ENCODE measurements at places on chromosomes 2 and 18.

GRCh38 chr2:23400703-23401102 lies 15.7 kb downstream of the KLHL29 start:
- no peak overlapping the region for H3K27ac ChIP-seq
- H3K4me1 ChIP-seq: peaks cover 2% of the 10 kb centered on the region
- no peak overlapping the region for H3K4me3 ChIP-seq

DNA sequence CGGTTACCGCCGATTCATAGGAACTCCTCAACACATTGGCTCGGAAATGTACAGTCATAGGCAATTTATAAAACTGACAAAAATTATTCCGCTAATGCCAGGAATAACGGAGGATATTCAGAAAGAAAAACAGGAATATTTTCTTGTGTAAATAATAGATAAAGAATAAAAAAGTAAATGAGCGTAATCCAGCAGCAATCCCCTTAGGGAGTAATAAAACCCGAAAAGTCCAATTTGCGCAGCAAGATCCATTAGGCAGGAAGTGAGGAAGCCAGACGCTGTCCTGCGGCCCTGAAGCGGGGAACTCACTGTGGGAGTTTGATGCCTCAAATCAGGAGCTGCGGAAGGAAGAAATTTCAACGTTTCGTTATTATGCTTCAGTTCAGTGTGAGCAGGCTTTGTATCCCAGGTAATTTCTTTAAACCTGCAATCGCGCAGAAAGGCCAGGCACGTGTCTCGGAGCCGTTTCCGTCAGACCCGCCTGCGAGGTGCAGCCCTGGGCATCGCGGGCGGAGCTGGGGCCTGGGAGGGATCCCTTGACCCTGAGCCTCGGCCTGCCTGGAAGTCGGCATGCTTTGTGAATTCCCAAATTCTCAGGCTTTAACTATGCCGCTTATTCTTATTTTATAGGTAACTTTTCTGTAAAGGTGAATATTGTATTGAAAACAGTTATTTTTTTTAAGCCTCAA lies 180.9 kb upstream of the ALKAL2 start:
- H3K4me1 ChIP-seq: peaks cover 5% of the 10 kb centered on the region
- H3K27me3 ChIP-seq: peaks cover 62% of the 10 kb centered on the region
- H3K27ac ChIP-seq: no peak overlapping the region
- DNase-seq: no peak

GRCh38 chr18:48310353-48310752 lies 98.8 kb downstream of the ZBTB7C start:
- H3K27me3 ChIP-seq: peaks cover 50% of the 10 kb centered on the region
- H3K4me1 ChIP-seq: no peaks in the 10 kb centered on the region
- H3K4me3 ChIP-seq: no peak overlapping the region
- H3K36me3 ChIP-seq: no peaks in the 10 kb centered on the region

- no peaks in the 10 kb centered on the region for H3K36me3 ChIP-seq
- no peak overlapping the region for H3K27ac ChIP-seq
- DNase-seq: no peak
- peaks cover 26% of the 10 kb centered on the region for H3K4me1 ChIP-seq
These were observed 89.1 kb downstream of the ALPK2 start for GRCh38 chr18:58539659-58540380.

DNA sequence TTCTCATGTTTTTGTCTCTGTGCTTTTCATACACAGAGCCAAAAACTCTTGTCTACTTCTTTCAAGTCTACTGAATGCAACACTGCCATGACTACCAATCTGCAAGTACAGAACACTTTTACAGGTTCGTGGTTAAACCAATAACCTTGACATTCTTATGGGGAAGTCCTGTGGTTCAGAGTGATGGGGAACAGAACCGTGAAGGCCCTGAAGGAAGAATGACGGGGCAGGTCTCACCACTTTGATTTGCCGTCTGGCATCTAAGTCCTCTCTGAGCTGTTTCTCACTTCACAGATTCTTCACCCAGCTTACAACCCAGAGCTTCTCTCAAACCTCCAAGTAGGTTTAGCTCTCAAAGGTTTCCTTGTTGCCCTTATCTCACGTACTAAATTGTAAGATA lies 117.5 kb upstream of the SNTG2 start:
- H3K27ac ChIP-seq: no peak overlapping the region
- peaks cover 3% of the 10 kb centered on the region for H3K4me1 ChIP-seq
- H3K36me3 ChIP-seq: no peaks in the 10 kb centered on the region
- no peak overlapping the region for H3K4me3 ChIP-seq
- DNase-seq: no peak

DNA sequence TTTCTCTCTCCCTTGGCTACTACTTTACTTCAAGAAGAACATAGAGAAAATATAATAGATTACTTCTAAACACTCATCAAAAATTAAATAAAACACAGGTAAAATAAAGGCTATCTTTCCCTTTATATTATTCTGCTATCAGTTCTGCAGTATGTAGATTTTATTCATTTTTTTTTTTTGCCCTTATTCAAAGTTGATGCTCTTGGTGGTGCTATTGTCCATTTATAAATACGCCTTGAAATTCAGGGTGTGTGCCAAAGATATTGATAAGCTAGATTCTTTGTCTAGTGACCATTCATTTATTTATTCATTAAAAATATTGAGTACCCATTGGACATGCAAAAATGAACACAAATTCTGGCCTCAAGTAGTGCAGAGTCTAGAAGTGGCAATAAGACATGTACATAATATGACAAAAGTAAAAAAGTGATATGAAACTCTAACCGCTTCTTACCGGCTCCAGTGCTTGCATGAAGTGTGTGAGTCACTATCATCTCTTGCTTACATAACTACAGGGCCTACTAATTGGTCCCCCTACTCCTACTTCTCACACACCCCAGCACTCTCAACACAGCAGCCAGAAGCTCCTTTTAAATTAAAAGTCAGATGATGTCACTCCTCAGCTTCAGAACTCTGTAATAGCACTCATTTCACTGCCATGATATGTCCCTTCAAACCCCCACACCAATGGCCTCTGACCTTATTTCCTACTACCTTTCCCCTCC lies 208.3 kb upstream of the FANCL start:
- H3K27ac ChIP-seq: no peak overlapping the region
- H3K36me3 ChIP-seq: peaks cover 3% of the 10 kb centered on the region
- H3K27me3 ChIP-seq: peaks cover 30% of the 10 kb centered on the region
- no peak overlapping the region for H3K4me3 ChIP-seq

GRCh38 chr18:79608069-79608468 lies 71.5 kb upstream of the CTDP1 start:
- no peaks in the 10 kb centered on the region for H3K36me3 ChIP-seq
- no peak overlapping the region for H3K4me3 ChIP-seq

DNA sequence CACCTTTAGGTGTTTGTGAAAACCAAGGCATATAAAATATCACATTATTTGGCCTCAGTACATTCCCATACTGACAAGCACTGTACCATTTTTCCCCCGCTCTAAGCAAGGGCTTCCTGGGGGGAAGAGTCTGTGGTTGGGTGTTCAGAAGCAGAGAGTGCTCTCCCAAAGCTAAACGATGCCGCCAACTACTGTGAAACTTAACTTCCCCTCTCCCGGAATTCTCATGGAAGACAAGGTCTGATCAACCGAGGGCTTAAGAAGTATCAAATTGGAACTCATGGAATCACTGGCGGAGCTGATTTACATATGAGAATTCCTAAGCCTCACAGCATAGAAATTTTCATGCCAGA lies 433 bp upstream of the MFF start:
- H3K27me3 ChIP-seq: no peaks in the 10 kb centered on the region
- H3K36me3 ChIP-seq: no peaks in the 10 kb centered on the region
- peak overlapping the region; percentile 91 for H3K27ac ChIP-seq
- peaks cover 18% of the 10 kb centered on the region for H3K4me1 ChIP-seq
- DNase-seq: no peak
- H3K4me3 ChIP-seq: peak overlapping the region; percentile 96

DNA sequence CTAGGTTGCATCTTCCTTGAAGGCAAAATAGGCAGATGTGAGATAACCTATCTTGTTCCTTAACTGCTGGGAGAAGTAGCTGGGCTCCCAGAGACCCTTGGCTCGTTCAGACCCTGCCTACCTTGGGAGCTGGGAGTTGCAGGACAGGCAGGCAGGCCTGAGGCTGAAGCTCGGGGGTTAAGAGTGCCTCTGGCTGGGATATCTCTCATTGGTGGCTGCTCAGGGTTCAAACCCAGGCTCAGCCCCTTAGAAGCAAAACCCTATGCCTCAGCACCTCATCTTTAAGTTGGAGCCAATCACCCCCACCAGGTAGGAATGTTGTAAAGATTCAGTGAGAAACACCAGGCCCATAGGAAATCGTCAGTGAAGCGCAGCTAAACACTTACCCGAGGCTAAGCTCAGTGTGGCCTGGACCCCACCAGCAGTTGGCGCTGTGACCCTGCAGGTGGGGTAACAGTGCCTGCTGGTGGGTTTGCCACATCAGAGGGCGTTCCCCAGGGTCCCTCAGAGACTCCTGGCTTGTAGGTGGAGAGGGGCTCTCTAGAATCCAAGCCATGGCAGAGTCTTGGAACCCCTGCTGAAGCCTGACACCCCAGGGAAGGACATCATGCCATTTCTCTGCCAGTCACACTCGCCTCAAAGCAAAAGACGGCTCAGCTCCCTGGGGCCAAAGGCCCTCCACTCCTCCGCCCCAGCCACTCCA lies 54.6 kb upstream of the GPR17 start:
- peak; percentile 37 for DNase-seq
- H3K27me3 ChIP-seq: no peaks in the 10 kb centered on the region
- H3K27ac ChIP-seq: no peak overlapping the region
- peaks cover 2% of the 10 kb centered on the region for H3K36me3 ChIP-seq

GRCh38 chr2:239767021-239767905 lies 257.9 kb downstream of the NDUFA10 start:
- no peak for DNase-seq
- H3K27ac ChIP-seq: no peak overlapping the region
- H3K4me3 ChIP-seq: no peak overlapping the region
- H3K36me3 ChIP-seq: no peaks in the 10 kb centered on the region
- peaks cover 14% of the 10 kb centered on the region for H3K27me3 ChIP-seq

GRCh38 chr2:33680644-33681363 lies 81.7 kb upstream of the FAM98A start:
- H3K36me3 ChIP-seq: no peaks in the 10 kb centered on the region
- H3K27me3 ChIP-seq: peaks cover 20% of the 10 kb centered on the region
- H3K4me3 ChIP-seq: no peak overlapping the region
- H3K4me1 ChIP-seq: no peaks in the 10 kb centered on the region

DNA sequence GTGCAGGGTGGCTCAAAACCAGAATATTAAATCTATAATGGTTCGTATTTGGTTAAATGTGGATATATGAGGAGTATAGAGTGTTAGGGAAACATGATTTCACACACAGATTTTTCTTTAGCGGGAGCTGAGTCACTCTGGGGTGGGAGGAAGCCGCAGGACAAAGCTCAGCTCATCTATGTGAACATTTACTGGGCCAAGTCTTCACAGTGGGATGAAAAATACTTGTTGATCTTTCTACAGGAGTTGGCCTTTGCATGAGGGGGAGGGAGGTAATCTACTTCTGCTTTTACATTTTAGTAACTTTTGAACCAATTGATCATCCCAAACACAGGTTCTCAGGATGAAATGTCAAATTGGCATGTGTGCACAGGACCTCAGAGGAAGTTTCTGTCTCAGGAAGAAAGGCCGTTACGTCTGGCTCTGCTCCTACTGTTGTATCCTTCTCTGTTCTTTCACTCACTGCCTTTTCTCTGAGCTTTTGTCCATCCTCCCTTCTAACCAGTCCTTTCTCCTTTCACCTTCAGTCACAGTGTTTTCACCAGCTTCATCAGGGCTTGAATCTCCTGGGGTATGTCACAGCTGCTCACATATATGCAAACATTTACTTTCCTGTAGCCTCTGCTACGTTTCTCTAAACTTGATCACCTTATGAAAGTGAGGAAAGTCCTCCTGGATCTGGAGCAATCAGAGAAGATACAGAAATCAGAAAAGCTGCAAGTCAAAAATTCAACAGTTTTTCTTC lies 943.3 kb upstream of the FANCL start:
- H3K36me3 ChIP-seq: no peaks in the 10 kb centered on the region
- H3K27ac ChIP-seq: no peak overlapping the region
- H3K4me1 ChIP-seq: no peaks in the 10 kb centered on the region
- H3K27me3 ChIP-seq: no peaks in the 10 kb centered on the region

GRCh38 chr2:172089005-172089504 lies 3.7 kb downstream of the DLX1 start:
- peak overlapping the region; percentile 92 for H3K27ac ChIP-seq
- H3K4me1 ChIP-seq: peaks cover 39% of the 10 kb centered on the region
- H3K36me3 ChIP-seq: no peaks in the 10 kb centered on the region
- DNase-seq: no peak
- H3K27me3 ChIP-seq: peaks cover 86% of the 10 kb centered on the region
- no peak overlapping the region for H3K4me3 ChIP-seq

GRCh38 chr2:8380566-8380965 lies 301.3 kb upstream of the ID2 start:
- H3K4me3 ChIP-seq: no peak overlapping the region
- no peak for DNase-seq
- peaks cover 42% of the 10 kb centered on the region for H3K4me1 ChIP-seq
